ENCODE measurements at places on chromosomes 1 and 21. TPM values are rescaled to one million over a fixed set of nuclear protein-coding genes. Genes with fewer than 3 reads are reported as not detected.

Gene OR2T6
- total RNA-seq = not detected

Gene SCP2
- 157 TPM for total RNA-seq

Gene PROX1
- 0.06 TPM for total RNA-seq

Gene ESRRG
- total RNA-seq = not detected

Gene AMIGO1
- total RNA-seq = 7.2 TPM

Gene TCHHL1
- total RNA-seq = not detected

Gene OR10J5
- total RNA-seq = not detected

Gene EGLN1
- 27.7 TPM for total RNA-seq

Gene LINGO4
- total RNA-seq = not detected

Gene AMPD1
- total RNA-seq = not detected

Gene CFAP107
- total RNA-seq = not detected

Gene GJA8
- not detected for total RNA-seq

Gene HHIPL2
- total RNA-seq = not detected

DNA sequence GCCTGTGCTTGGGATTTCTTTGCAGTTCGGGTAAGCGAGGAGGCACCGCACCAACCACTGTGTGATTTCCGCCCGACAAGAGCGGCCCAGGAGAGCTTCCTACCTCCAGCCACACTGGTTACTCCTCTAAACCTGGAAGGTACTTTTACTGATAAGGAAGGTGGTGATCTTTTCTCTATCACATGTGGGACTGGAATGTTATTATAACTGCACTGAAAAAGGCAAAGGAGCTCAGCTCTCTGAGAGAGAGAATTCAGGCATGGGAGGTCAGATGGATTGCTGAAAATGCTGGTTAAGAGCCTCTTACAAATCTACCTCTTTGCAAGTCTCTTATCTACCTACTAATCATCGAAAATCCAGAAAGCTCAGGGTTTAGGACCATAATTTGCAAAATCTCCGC is 7.7 kb upstream of the KCNE1 start:
- H3K4me1 ChIP-seq = peaks cover 66% of the 10 kb centered on the region
- no peak overlapping the region for H3K4me3 ChIP-seq
- H3K27me3 ChIP-seq = peaks cover 4% of the 10 kb centered on the region

DNA sequence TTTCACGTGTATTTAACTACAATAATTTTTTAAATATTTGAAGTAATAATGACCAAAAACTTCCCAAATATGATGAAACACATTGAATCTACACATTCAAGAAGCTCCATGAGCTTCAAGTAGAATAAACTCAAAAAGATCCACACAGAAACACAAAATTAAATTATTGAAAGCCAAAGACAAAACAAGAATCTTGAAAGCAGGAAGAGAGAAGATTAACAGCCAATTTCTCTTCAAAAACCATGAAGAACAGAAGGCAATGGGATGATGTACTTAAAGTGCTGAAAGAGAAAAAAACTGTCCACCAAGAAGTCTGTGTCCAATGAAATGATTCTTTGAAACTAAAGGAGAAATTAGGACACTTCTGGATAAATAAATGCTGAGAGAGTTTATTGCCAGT is 5.1 kb upstream of the KRTAP10-10 start:
- peaks cover 2% of the 10 kb centered on the region for H3K27me3 ChIP-seq
- no peak for DNase-seq
- no peak overlapping the region for H3K27ac ChIP-seq
- peaks cover 10% of the 10 kb centered on the region for H3K36me3 ChIP-seq

GRCh38 chr21:45103971-45104520 is 29.7 kb downstream of the ADARB1 start:
- H3K36me3 ChIP-seq = no peaks in the 10 kb centered on the region
- H3K27ac ChIP-seq = no peak overlapping the region
- peaks cover 17% of the 10 kb centered on the region for H3K4me1 ChIP-seq

- H3K4me3 ChIP-seq = peak overlapping the region; percentile 36
- H3K27me3 ChIP-seq = peaks cover 3% of the 10 kb centered on the region
- H3K27ac ChIP-seq = peak overlapping the region; percentile 40
- no peak for DNase-seq
Observed at GRCh38 chr1:168498956-168499687, 44.7 kb downstream of the XCL2 start.

DNA sequence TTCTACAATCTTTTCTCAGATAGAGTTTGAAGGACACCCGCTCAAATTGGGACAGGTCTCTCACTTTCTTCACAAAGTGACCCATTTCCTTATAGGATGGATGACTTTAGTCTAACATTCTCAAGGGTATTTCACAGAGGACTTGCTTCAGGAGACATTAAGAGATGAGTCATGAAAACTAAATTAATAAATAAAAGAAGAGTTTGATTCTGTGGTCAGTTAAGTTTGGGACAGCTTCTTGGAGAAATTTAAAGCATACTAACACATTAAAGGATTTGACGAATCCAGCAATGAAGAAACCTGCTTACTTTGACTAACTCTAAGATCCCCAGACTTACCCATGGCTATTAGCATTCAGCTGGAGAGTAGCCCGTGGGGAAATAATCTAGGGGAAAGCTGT is 95.6 kb upstream of the RAB3GAP2 start:
- H3K27ac ChIP-seq = no peak overlapping the region
- H3K4me1 ChIP-seq = peaks cover 13% of the 10 kb centered on the region
- H3K36me3 ChIP-seq = no peaks in the 10 kb centered on the region
- no peak for DNase-seq

DNA sequence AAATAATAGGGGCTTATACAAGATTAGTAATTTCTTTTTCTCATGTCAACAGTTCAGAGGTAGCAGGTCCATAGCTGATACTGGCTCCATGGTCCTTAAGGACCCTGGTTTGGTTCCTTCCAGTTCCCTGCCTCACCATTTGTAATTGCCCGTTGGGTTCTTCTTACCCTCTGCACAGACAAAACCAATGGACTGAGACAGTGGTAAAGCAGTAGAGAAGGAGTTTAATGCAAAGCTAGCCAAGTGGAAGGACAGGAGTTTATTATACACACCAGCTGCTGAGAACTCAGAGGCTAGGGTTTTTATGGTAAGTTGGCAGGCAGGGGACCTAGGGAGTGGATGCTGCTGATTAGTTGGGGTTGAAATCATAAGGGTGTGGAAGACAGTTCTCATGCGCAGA is 35.9 kb upstream of the AXDND1 start:
- H3K27me3 ChIP-seq = peaks cover 2% of the 10 kb centered on the region
- no peak for DNase-seq
- peaks cover 22% of the 10 kb centered on the region for H3K36me3 ChIP-seq
- H3K4me3 ChIP-seq = no peak overlapping the region
- H3K4me1 ChIP-seq = no peaks in the 10 kb centered on the region

DNA sequence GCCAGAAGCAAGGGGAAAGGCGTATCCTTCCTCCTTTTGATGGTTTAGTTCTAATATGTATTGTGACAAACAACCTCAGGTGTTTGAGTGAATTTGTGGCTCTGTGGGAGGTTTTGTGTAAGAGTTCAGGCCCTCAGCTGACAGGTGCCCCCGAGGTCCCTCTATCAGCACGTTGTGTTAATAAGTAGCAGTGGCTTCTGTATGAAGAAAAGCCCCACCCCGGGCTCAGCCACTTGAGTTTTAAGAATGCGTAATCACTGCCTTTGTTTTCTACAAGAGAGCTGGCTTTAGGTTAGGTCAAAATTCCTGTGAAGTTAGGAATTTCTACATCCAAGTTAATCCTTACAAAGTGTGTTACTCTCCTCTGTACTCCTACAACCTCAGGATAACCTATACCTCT is 92.4 kb upstream of the PGBD5 start:
- no peaks in the 10 kb centered on the region for H3K27me3 ChIP-seq
- no peaks in the 10 kb centered on the region for H3K36me3 ChIP-seq
- DNase-seq = no peak
- no peak overlapping the region for H3K4me3 ChIP-seq
- no peak overlapping the region for H3K27ac ChIP-seq

DNA sequence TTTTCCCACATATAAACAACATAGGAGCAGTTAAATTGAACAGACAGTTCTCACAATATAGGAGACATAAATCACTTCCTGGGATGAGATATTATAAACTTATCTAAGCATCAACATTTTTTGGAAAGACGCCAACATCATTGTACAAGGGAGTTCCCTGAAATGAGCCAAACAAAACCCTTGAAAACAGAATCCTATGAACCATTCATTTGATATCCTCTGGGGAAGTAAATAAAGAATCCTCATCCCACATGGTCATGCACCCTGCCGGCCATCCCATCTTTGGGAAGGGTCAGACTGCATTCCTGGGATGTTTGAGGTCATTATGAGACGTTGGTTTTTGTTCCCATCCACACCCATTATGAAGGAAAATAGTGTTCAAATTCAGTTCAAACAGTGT is 111.8 kb upstream of the USP25 start:
- no peaks in the 10 kb centered on the region for H3K36me3 ChIP-seq
- H3K27ac ChIP-seq = no peak overlapping the region
- DNase-seq = no peak

DNA sequence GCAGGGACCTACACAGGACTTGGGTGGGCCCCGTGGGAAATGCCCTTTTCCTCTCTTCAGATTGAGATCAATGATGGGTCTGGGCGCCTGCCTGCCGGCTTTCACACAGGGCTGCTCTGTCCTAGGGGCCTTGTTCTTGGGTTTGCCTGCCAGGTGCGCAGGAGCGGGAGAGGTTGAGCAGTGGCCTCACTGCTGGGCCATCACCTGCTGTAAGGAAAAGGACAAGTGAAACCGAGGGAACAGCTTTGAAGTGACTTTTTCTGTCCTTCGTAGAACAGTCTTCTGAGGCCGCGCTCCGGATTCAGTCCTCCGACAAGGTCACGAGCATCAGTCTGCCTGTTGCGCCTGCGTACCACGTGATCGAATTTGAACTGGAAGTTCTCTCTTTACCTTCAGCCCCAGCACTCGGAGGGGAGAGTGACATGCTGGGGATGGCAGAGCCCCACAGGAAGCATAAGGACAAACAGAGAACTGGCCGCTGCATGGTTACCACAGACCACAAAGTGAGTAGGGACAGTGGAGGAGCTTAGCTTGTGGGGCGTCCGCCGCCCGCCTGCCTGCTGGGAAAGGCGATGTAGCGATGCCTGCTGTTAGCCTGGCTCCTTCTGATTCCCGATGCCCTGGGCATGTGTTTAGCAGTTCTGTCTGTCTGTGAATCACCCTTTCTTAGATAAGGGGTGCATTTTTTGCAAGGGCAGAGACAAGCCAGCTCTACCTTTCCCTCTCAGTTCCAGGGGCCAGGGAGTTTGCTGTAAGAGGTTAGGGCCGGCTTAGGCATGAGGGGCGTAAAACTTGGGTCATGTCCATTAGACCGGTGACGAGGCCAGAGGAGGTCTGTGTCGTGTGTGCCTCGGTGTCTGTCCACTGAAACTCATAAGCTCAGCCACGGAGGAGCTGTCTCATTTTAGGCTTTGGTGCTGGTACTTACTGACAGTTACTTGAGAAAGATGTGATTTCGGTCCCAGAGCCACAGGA is 19.5 kb upstream of the PWP2 start:
- H3K27me3 ChIP-seq = peaks cover 7% of the 10 kb centered on the region
- no peaks in the 10 kb centered on the region for H3K4me1 ChIP-seq
- no peak for DNase-seq
- no peak overlapping the region for H3K27ac ChIP-seq
- no peak overlapping the region for H3K4me3 ChIP-seq

GRCh38 chr1:99445071-99445470 is 180.8 kb downstream of the PLPPR4 start:
- no peak for DNase-seq
- H3K27ac ChIP-seq = no peak overlapping the region
- H3K27me3 ChIP-seq = no peaks in the 10 kb centered on the region
- H3K4me3 ChIP-seq = no peak overlapping the region

- H3K27ac ChIP-seq = no peak overlapping the region
- peaks cover 7% of the 10 kb centered on the region for H3K27me3 ChIP-seq
- no peak for DNase-seq
- H3K4me3 ChIP-seq = no peak overlapping the region
Observed at GRCh38 chr1:184187097-184187496, 135.6 kb downstream of the TSEN15 start.

DNA sequence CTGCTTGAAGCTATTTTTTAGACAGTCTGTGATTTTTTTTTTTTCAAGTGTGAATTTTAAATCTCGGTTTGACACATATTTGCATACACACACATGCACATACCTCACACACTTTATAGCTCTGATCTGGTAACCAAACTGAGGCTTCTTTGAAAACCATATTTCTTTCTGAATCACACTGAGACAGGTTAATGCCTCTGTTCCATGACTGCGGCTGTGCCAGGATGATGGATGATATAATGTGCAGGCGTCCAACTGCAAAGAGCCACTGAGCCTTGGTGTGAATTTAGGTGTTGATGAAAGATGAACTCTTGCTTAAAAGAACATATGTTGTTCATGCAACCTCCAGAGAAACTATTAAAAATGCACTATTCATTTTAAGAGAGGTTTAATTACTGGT is 504.0 kb upstream of the OLFM3 start:
- peaks cover 16% of the 10 kb centered on the region for H3K4me1 ChIP-seq
- no peaks in the 10 kb centered on the region for H3K27me3 ChIP-seq
- DNase-seq = no peak
- no peak overlapping the region for H3K4me3 ChIP-seq
- H3K36me3 ChIP-seq = peaks cover 11% of the 10 kb centered on the region

- DNase-seq = peak; percentile 95
- H3K4me3 ChIP-seq = peak overlapping the region; percentile 48
- peak overlapping the region; percentile 80 for H3K27ac ChIP-seq
Observed at GRCh38 chr1:240190881-240191401, 99.3 kb downstream of the FMN2 start.

- no peaks in the 10 kb centered on the region for H3K27me3 ChIP-seq
- no peak for DNase-seq
- no peak overlapping the region for H3K4me3 ChIP-seq
- H3K4me1 ChIP-seq = peaks cover 47% of the 10 kb centered on the region
- no peaks in the 10 kb centered on the region for H3K36me3 ChIP-seq
- H3K27ac ChIP-seq = peak overlapping the region; percentile 26
Observed at GRCh38 chr1:195715652-195716051, 892.6 kb downstream of the KCNT2 start.

GRCh38 chr1:19747761-19748160 is 52.0 kb downstream of the TMCO4 start:
- no peak overlapping the region for H3K27ac ChIP-seq
- peaks cover 2% of the 10 kb centered on the region for H3K27me3 ChIP-seq
- no peak for DNase-seq
- peaks cover 25% of the 10 kb centered on the region for H3K4me1 ChIP-seq
- no peak overlapping the region for H3K4me3 ChIP-seq
- H3K36me3 ChIP-seq = peaks cover 53% of the 10 kb centered on the region

DNA sequence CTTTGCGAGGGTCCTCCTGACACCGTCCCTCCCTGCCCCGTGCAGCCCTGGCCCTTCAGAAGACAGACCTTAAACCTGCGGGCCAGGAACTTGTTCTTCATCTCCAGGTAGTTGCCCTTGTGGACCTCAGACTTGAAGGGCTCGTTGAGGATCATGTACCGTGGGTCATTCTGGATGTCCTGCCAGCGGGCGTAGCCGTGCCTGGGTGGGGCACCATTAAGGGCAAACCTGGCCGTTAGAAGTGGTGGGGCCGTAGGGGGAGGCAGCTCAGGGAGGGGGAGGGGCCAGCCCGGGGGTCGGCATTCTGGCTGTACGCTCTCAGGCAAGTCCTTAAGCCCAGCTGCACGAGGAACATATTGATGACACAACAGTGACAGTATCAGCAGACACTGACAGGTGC is 64.6 kb downstream of the KCNAB2 start:
- H3K4me3 ChIP-seq = no peak overlapping the region
- DNase-seq = no peak
- H3K4me1 ChIP-seq = peaks cover under 1% of the 10 kb centered on the region
- H3K27me3 ChIP-seq = peaks cover 26% of the 10 kb centered on the region
